Mesothelial cell of epicardium (in vitro differentiated cells): ENCODE measurements at places on chromosomes 11 and 22.

GRCh38 chr11:5226732-5227310 lies at the start of gene HBB:
HBB (minus strand) TSS chr11:5227071; CDS start chr11:5227021, 50 bp downstream.
- DNase-seq, result no peak

GRCh38 chr11:35009944-35010342 lies 93.5 kb downstream of the PDHX start:
- DNase-seq, result no peak

DNA sequence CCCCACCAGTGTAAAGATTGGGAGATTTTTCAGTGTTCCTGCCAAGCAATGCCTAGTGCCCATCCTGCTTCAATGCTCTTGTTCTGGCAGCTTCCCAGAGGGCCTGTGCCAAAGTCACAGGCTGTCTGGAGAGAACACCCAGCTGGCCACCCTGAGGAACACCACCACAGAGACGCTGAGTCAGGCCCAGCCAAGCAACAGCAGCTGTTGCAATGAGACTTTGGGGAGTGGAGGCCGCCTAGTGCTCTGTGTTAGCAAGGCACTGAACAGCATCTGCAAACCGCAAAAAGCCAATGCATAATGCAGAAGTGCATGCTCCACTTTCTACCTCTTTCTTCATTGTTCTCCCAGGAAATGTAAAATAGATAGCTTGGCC lies 168.1 kb downstream of the NXPE2 start:
- DNase-seq, result no peak

DNA sequence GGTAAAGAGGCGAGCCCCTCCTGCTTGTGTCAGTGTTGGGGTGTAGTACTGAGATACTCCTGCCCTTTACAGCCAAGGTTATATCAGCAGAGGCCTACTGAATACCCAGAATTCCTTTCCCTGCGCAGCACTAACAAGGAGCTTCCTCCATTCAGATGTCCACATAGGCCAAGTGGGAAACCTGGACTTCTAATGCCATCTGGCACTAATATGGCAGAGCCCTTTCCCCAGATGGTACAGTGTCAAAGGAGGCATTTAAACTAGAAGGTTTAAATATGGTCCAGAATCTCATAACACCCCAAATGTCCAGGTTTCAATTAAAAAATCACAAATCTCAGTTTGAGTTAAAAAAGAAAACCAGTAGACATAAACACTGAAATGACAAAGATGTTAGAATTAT lies 68.8 kb downstream of the USP47 start:
- DNase-seq, result no peak

DNA sequence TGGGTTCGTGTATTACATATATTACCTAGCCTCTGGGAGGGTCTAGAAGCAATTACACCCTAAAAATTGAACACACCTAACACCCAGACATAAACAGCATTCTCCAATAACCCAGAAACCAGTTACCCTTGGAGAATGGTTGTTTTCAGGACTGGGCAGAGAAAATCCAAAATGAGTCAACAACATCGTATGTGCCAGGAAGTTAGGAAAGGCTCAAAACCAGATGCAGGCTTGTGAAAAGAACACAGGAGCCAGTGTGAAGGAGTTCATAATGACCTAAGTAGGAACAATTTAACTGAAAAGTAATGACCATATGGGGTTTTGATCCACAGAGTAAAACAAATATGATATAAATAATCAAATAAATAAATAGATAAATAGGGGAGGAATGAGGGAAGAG lies 5.1 kb upstream of the CLPB start:
- no peak for DNase-seq

GRCh38 chr11:45755281-45755859 lies 49.6 kb upstream of the SLC35C1 start:
- no peak for DNase-seq

- DNase-seq, result no peak
Observed at GRCh38 chr11:828506-829175, 922 bp downstream of the CRACR2B start.

GRCh38 chr11:134679592-134679991 lies 267.6 kb upstream of the B3GAT1 start:
- DNase-seq, result no peak
